Endothelial cell of umbilical vein (primary cell): ENCODE measurements at places on chromosomes 5 and 9.

DNA sequence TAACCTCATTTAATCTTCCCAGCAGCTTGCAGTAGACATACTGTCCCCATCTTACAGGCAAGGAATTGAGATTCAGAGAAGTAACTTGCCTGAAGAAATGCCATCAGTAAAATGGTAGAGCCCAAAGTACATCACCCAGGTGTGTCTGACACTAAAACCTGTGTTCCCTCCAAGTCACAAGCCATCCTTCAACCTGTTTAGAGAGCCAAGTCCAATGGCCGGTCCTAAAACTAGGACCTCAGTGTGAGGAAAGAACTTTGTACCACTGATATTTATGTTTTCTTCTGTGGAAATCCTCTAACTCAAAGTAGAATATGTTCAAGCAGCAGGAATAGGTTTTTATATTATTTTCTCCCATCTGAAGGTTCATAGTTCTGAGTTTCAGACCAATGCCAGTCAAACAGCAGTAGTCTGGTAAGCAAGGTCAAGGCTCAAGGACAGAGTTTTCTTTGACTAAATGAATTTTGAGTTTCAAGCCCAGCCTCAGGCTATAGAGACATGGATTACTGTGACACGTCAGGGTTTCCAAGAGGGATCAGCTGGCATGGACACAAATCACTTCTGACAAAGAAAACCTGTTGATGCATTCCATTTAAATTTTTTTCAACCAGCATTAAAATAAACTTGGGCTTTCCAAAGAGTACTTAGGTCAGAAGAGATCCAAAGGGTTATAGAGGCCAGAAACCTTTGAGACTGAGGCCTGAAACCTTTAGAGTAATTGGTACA is 80.9 kb upstream of the PLPP6 start:
- DNase-seq, result no peak
- peaks cover 6% of the 10 kb centered on the region for H3K36me3 ChIP-seq
- no peak overlapping the region for H3K27ac ChIP-seq

GRCh38 chr9:35656831-35657545 is 831 bp downstream of the RMRP start:
- peak overlapping the region; percentile 94 for H3K27ac ChIP-seq
- H3K4me1 ChIP-seq, result peaks cover 9% of the 10 kb centered on the region
- peaks cover 8% of the 10 kb centered on the region for H3K36me3 ChIP-seq
- H3K4me3 ChIP-seq, result peak overlapping the region; percentile 29

- H3K4me1 ChIP-seq, result no peaks in the 10 kb centered on the region
- H3K27ac ChIP-seq, result no peak overlapping the region
- no peaks in the 10 kb centered on the region for H3K36me3 ChIP-seq
- DNase-seq, result no peak
- H3K4me3 ChIP-seq, result no peak overlapping the region
- peaks cover 11% of the 10 kb centered on the region for H3K27me3 ChIP-seq
Measured at GRCh38 chr5:71891856-71892255, 172.8 kb downstream of the CARTPT start.

GRCh38 chr9:35920051-35920620 is 10.8 kb downstream of the SPAAR start:
- DNase-seq, result no peak
- no peak overlapping the region for H3K27ac ChIP-seq
- H3K4me3 ChIP-seq, result no peak overlapping the region
- no peaks in the 10 kb centered on the region for H3K27me3 ChIP-seq
- H3K4me1 ChIP-seq, result peaks cover 7% of the 10 kb centered on the region

DNA sequence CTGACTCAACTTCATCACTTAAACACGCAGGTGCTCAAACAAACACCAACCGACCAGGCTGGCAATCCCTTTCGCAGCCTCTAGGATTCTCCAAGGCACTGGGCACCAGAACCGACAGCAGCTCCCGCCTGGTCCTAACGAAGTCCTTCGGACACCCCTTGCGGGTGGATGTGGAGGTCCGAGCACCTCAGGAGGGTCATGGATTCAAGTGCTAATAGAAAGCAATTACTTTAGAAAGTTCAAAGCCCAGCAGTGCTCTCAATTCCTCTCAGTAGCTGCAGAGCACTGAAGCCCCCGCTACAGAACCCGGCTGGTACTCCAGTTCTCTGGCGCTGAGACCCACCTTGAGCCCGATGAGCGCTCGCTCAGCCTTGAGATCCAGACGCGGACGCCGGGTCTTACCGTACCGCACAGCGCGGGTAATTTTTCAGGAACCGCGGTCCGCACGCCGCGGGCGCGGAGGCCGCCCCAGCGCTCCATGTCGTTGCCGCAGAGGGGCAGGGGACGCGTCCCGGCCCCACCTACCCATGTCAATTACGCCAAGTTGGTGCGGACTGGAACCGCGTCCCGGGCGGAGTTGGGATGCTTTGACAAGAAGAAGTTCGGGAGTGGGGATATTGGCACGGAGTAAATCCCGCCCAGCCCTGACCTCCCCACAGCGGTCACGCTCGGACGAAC is 638 bp downstream of the MARCHF3 start:
- H3K27me3 ChIP-seq, result no peaks in the 10 kb centered on the region
- H3K4me1 ChIP-seq, result peaks cover 11% of the 10 kb centered on the region
- no peaks in the 10 kb centered on the region for H3K36me3 ChIP-seq
- peak overlapping the region; percentile 67 for H3K27ac ChIP-seq
- DNase-seq, result peak; percentile 85

- H3K36me3 ChIP-seq, result no peaks in the 10 kb centered on the region
- H3K4me1 ChIP-seq, result peaks cover 3% of the 10 kb centered on the region
- no peak for DNase-seq
- no peaks in the 10 kb centered on the region for H3K27me3 ChIP-seq
- H3K4me3 ChIP-seq, result no peak overlapping the region
- no peak overlapping the region for H3K27ac ChIP-seq
Measured at GRCh38 chr5:133746834-133747233, 134.5 kb upstream of the FSTL4 start.

GRCh38 chr5:59540366-59540765 is 353.2 kb downstream of the PDE4D start:
- H3K27ac ChIP-seq, result no peak overlapping the region
- H3K27me3 ChIP-seq, result no peaks in the 10 kb centered on the region
- DNase-seq, result peak; percentile 75
- H3K36me3 ChIP-seq, result no peaks in the 10 kb centered on the region

DNA sequence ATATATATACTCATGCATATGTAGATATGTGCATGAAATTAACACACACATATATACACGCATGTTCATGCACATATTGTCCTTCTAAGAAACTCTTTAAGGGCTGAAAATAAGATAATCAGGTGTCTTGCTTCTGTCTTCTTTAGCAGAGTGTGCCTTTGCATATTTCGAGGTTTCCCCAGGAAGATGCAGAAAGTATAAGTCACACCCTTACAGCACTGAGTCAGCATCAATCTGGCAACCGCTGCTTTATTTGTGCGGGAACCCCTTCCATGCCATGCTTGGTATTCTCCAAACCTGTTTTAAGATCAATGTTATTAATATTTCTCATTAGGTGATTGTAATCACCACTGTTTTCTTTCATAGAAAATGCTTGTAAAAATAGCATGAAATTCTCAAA is 557.9 kb downstream of the CAAP1 start:
- H3K4me1 ChIP-seq, result no peaks in the 10 kb centered on the region
- no peak for DNase-seq
- no peaks in the 10 kb centered on the region for H3K27me3 ChIP-seq
- H3K27ac ChIP-seq, result no peak overlapping the region
- no peaks in the 10 kb centered on the region for H3K36me3 ChIP-seq
- no peak overlapping the region for H3K4me3 ChIP-seq

GRCh38 chr9:68847765-68848164 is 142.7 kb downstream of the PIP5K1B start:
- H3K36me3 ChIP-seq, result no peaks in the 10 kb centered on the region
- no peaks in the 10 kb centered on the region for H3K4me1 ChIP-seq
- peaks cover 2% of the 10 kb centered on the region for H3K27me3 ChIP-seq
- H3K4me3 ChIP-seq, result no peak overlapping the region
- DNase-seq, result no peak

DNA sequence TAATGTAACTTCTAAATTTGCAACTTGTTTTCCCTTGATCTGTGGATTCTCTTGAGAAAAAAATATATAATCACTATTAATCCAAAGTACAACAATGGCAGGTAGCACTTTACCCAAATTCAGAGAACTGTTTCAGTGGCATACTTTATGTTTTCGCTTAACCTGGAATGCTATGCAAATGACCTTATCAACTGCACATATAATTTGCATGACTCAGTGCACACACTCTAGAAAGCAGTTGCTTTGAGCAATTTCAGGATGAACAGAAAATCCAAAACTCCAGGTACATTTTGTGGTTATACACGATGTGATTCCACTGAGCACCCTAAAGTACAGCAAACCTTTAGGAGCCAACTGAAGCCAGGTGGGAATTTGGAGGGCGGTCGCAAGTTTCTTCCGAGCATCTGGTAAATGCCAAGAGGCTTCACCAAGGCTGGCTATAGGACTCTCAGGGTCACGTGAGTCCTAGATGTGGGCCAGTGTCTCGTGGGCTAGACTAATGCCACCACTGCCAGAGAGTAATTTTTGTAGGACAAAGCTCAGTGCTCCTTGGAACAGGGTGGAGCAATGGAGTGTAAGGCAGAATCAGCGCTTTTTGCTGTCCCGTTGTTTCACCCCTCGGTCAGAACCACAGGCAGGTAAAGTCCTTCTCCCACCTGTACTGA is 37.3 kb downstream of the DMGDH start:
- no peaks in the 10 kb centered on the region for H3K36me3 ChIP-seq
- peaks cover 1% of the 10 kb centered on the region for H3K27me3 ChIP-seq
- H3K4me3 ChIP-seq, result no peak overlapping the region
- H3K4me1 ChIP-seq, result no peaks in the 10 kb centered on the region

DNA sequence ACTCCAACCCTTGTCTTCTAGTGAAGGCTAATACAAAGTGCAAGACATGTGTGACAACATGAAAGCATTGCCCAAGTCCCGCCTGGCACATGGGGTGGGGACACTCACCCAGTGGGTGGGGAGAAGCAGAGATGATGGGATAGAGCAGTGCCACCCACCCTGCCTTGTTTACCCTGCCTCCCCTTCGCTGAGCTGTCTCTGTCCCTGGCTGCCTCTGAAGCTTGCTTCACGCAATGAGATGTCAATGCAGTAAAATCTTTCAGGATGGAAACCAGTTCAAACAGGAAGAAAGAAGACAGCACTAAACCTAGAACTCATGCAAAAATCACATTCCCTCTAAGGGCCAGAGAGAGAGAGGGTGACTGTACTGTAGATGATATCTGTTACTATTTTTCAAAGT is 148.0 kb downstream of the INSYN2B start:
- no peaks in the 10 kb centered on the region for H3K36me3 ChIP-seq
- no peaks in the 10 kb centered on the region for H3K4me1 ChIP-seq
- no peak overlapping the region for H3K27ac ChIP-seq
- no peak overlapping the region for H3K4me3 ChIP-seq
- H3K27me3 ChIP-seq, result no peaks in the 10 kb centered on the region

DNA sequence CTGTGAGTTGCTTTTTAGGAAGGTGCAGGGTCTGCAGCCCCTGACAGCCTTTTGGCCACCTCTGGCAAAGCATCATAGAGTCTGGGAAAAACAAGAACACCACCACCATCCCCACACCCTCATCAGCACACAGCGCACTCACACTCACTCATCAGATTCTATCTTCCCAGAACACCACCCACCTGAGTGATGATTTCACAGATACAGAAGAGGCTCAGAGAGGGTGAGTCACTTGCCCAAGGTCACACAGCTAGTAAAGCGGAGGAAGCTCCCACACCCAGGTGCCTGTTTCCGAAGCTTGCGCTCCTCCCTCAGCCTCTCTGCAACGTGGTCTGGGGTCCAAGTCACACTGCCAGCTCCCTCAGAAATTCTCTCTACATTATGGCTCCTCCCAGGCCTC is 41.8 kb upstream of the HRH2 start:
- no peaks in the 10 kb centered on the region for H3K27me3 ChIP-seq
- no peak overlapping the region for H3K27ac ChIP-seq
- no peak for DNase-seq
- no peaks in the 10 kb centered on the region for H3K4me1 ChIP-seq
- H3K4me3 ChIP-seq, result no peak overlapping the region
- H3K36me3 ChIP-seq, result no peaks in the 10 kb centered on the region

DNA sequence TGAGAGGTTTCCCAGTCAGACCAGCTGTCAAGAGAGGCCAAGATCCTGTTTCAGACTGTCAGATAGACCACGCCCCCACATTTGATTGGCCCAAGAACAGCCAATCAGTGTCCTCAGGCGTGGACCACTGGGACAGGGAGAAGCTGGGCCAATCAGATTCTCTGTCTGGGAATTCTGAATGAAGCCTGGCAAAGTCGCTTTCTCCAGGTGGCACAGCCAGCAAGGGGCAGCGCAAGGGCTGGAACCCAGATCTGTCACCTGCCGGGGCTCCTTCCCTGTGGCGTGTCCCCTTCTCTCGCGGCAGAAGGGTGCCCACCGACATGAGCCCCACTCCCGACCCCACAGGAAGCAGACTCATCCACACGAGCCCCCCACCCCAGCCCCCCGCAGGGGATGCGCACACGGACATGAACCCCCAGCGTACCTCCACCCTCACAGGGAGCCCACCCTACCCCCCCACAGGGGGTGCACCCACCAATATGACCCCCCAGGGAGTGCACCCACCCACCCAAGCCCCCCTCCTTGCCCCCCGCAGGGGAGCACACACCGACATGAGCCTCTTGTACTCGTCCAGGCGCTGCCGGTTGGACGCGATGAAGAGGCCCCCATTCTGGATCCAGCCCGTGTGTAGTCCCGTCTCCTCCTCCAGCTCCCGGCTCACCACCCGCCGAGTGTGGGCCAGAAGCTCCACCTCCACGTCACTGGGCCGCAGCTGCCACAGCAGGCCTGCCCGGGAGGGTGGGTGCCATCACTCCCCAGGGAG is 6.1 kb downstream of the SARDH start:
- no peaks in the 10 kb centered on the region for H3K4me1 ChIP-seq
- no peaks in the 10 kb centered on the region for H3K36me3 ChIP-seq
- no peak overlapping the region for H3K4me3 ChIP-seq
- peak; percentile 21 for DNase-seq
- no peak overlapping the region for H3K27ac ChIP-seq
- H3K27me3 ChIP-seq, result no peaks in the 10 kb centered on the region

DNA sequence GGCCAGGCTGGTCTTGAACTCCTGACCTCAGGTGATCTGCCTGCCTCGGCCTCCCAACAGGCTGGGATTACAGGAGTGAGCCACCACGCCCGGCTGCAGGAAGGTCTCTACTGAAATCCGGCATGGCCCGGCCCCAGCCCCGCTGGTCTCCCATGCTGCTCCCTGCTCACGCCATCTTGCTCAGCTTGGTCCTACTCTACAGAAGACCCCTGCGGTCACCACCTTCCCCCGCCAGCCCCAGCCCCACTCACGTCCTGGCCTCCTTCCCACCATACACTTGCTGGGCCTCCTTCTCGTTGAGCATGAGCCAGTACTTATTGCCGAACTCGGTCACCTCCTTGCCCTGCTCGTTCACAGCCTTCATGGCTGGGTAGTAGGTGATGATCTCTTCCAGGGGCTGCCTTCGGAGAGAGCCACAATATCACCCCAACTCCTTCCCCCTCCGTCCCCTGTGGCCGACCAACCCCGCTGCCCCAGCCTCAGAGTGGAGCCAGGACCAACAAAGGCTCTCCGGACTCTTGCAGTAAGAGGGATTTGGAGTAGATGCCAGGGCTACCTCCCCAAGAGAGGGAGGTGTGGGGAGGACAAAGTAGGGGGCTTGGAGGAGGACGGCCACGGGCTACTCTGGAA is 4.0 kb downstream of the PTGES2 start:
- H3K27me3 ChIP-seq, result no peaks in the 10 kb centered on the region
- H3K36me3 ChIP-seq, result no peaks in the 10 kb centered on the region
- H3K4me3 ChIP-seq, result no peak overlapping the region
- no peak for DNase-seq
- H3K4me1 ChIP-seq, result peaks cover 6% of the 10 kb centered on the region
